Frontal cortex (tissue), 4 donors: ENCODE measurements at places on chromosomes 2 and 18. TPM values are rescaled to one million over a fixed set of nuclear protein-coding genes. Genes with fewer than 3 reads are reported as not detected.

The ATP8B1 gene
- total RNA-seq, result 5.7 TPM

DNA sequence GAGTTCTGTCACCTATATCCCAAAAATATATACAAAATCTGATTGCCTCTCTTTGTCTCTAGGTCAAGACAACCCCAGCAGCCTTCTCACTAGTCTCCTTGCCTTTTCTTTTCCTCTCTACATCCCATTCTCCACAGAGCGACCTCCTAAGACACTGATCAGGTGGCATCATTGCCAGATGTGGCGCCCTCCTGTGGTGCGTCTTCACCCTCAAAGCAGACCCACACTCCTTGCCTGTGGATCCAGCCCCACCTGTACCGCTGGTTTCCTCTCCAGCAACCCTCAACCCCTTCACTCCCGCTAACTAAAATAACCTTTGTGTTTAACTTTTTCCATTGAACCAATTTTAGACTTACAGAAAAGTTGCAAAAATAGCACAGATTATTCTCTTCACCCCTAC is 273.3 kb downstream of the GLI2 start:
- DNase-seq, result no peak

- DNase-seq, result no peak
Observed at GRCh38 chr2:8850845-8851487, 13.6 kb upstream of the KIDINS220 start.

DNA sequence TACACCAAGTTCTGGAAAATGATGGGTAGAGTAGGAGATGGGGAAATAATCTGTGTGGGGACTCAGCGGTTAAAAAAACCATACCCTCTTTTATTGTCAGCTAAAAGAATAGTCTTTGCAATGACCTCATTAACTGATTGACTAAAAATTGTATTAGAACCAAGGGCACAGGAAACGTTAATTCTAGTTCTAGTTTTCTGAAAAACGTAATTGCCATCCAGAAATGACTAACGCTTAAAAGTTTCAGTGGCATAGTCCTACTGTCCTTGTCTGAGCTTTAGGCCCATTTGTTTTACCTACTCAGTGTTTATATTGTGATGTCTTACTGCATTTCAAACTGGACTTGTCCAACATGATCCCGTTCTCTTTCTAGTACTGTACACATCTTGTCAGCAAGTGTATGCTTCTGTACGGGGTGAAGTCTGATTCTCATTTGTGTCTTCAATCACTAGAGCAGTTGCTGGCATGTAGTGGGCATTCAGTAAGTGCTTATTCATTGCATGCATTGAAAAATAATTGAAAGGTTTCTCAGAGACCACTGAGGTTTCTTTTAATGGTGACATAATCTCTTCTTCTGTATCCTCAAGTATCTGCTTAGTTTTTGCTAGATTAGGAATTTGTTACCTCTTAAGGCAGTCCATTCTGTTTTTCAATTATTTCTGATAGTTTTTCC is 81.5 kb downstream of the ZNF407 start:
- DNase-seq, result no peak

DNA sequence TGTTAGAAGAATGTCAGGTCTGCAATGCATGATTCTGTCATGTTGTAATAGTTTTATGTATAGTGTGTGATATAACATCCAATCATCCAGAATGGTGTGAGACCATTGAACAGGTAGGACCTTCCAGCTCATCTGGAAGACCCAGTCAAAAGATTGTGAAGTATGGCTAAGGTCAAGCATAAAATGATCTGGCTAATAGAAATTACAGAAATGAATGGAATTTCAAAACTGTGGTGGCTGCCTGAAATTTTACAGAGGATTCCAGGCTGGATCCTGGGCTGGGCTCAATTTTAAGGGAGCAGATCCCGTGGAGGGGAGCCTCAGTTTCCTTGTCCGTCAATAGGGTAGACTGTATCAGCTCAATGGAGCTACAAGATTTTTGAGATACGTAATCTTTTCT is 39.1 kb downstream of the ACKR3 start:
- DNase-seq, result no peak

DNA sequence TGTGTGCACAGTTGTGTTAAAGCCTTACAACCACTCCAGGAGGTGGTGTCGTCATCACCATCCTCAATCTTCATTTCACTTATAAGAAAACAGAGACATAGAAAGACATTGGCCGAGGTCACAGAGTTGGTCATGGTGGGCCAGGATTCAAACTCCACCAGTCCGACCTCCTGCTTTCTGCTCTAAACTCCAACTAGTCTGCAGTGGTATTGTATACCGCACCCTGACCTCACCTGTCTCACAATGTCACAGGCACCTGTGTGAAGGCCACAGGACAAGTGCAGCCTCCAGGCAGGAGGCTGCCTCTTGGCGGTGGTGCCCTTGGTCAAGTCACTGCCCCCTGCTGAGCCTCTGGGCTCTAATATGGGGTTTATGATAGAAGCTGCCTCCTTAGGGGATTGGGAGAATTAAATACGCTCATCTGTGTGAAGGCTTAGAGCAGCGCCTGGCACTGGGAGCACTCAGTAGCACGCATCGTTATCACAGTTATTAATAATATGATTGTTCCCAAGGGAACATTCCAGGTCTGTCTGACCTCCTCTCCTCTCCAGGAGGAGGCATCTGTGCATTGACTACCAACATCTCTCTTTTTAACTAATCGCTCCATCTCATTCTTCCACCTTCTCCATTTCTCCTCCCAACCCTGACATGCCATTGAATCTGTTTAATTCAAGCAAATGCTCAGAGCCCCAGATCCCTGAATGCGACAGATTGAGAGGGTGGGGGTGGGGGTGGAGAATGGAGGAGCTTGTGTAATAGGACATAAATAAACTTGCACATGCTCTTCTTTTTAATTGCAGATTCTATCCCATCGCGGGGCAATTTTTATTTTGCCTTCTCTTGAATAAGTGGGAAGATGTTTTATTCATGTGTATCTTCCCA is 112.7 kb downstream of the MCFD2 start:
- no peak for DNase-seq

GRCh38 chr18:35368595-35368994 is 8.5 kb downstream of the ZNF396 start:
- no peak for DNase-seq

- DNase-seq, result no peak
Observed at GRCh38 chr2:66490588-66491001, 55.7 kb downstream of the MEIS1 start.

- DNase-seq, result no peak
Observed at GRCh38 chr2:160389875-160390274, 103.7 kb downstream of the RBMS1 start.
